ENCODE measurements at places on chromosomes 4 and X. TPM values are rescaled to one million over a fixed set of nuclear protein-coding genes. Genes with fewer than 3 reads are reported as not detected.

DNA sequence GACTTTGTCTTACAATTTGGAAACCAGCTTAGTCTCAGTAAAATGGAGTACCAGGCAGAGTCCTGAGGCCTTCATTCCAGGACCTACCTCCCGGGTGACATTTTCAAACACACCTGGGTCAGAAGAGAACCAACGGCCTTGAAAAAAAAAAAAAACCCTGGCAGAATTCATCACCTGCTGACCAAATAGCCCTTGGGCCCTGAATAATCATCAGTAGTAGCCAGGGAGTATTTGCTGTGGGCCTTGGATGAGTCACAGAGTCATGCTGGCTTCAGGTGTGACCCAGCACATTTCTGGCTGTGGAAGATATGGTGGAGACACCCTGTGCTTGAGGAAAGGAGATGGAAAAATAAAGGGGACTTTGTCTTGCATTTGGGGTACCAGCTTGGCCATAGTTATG is 92.2 kb downstream of the LPAR4 start:
- no peak for DNase-seq

DNA sequence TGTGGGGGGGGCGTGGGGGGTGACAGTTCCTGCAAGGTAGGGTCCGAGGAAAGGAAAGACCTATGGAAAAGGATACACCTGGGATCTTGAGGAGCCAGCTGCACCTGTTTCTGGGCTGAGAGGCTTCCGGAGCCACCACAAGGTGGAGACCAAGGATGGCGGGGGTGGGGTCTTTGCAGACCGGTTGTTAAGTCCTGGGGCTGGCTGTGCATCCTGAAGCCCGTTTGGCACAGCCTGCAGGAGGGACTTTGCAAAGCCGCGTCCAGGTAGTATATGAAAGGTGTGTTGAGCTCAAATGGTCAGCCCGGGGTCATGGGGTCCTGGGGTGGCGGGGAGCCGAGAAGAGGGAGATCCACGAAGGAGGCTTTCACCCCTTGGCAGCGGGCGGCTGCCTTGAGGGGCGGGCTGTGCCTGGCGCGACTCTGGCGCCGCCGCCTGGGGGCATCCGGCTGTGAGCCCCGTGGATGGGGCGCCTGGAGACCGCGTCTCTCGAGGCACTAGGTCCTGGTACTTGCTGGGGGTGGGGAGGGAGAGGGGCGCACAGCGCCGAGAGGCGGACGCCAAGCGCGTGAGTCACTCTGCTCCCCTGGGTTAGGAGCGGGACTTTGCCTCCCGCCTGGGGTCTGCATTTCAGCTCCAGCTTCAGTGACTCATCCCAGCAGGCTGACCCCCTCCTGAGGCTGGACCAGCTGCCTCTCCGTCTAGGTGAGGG is 58.2 kb upstream of the DYNLT3 start:
- DNase-seq, result no peak

DNA sequence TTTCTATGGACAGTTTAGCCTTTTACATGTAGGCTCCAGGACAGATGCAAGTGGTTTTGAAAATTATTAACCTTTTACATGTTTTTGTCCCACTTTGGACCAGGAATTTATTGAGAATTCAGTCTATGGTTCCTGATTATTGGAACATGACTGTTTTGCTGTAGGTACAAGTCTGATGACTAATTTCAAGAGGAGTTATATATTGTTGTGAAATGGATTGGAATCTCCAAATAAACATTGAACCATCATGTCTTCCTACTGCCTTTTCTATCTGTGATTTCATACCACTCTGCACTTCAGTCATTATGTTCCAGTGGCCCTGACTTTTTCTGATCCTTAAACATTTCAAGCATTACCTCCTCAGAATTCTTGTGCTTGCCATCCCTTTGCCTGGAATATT is 35.9 kb downstream of the TBC1D19 start:
- no peak for DNase-seq

GRCh38 chr4:142519342-142519741 is 326.8 kb downstream of the INPP4B start:
- DNase-seq, result no peak

DNA sequence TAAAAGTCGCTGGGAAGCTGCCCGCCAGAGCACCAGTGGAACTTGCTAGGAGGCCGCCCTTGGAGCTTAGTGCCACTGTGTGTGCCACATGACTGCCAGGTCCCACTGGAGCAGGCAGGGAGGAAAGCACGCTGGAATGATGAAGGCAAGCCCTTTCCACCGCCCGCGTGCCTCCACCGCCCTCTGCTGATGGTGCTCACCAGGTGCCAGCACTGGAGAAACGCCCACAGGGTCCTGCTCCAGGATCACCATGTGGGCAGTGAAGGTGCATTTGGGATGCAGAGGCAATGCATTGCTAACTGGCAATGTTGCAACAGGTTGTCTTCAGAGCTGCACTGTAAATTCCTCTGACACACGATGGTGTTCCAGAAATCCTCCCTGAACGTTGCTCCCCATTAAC is 76.3 kb downstream of the SHROOM2 start:
- DNase-seq, result no peak

DNA sequence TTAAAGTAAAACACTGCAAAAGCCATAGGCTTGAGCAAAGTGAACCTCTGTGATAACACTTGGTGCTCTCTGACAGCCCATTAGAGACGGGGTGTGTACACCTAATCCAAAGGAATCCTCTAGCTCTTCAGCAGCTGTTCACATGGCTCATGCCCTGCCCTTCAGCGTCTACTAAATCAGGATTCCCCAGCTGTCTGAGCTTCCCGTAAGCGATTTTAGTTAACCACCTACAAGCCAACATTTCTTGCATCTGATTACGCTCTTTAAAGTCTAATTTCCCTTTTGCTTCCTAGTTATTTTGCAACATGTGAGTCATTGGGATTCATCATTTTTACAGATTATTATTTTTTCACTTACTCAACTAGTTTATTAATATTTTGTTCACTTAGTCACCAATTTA is 6.5 kb downstream of the DMD start:
- no peak for DNase-seq

DNA sequence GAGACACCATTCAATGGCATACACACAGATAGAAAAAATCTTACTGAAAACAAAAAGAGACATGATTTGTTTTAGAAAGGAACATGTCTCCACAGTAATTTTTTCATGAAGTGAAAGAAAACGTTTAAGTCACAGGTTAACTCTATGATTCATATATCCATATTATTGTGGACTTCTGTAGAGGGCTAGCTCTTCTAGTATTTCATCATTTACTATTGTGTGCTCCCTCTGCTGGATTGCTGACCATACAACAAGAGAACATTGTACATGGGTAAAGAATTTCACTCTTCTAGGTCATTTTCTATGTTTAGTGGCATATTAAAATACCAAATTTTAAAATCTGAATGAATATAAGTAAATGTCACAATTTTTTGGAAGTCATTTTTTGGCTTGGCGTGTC is 91.8 kb upstream of the POU3F4 start:
- no peak for DNase-seq

GRCh38 chr4:166293556-166293955 is 420.5 kb downstream of the TLL1 start:
- DNase-seq, result no peak

DNA sequence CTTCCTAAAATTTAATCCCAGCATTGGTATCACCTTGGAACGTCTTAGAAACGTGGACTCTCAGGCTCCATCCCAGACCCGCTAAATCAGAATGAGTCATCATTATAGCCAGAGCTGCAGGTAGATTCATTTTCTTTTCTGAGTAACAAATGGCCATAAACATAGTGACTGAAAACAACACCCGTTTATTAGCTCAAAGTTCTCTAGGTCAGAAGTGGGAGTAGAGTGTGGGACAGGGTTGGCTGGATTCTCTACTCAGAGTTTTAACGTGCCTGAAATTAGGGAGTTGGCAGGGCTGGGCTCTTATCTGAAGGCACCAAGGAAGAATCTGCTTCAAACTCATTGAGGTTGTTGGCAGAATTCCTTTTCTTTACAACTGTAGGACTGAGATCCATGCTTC is 101.8 kb upstream of the C1QTNF7 start:
- no peak for DNase-seq

- DNase-seq, result no peak
These were observed 166.4 kb downstream of the CBR4 start for GRCh38 chr4:168843635-168844034.

- no peak for DNase-seq
These were observed 256.8 kb upstream of the VCX start for GRCh38 chrX:7586126-7586525.

- DNase-seq, result no peak
These were observed 243.3 kb downstream of the GASK1B start for GRCh38 chr4:157929486-157929885.

- no peak for DNase-seq
These were observed 167.6 kb downstream of the ARHGAP24 start for GRCh38 chr4:85642356-85643100.

- DNase-seq, result no peak
These were observed 91.9 kb downstream of the EGF start for GRCh38 chr4:110004556-110004955.

DNA sequence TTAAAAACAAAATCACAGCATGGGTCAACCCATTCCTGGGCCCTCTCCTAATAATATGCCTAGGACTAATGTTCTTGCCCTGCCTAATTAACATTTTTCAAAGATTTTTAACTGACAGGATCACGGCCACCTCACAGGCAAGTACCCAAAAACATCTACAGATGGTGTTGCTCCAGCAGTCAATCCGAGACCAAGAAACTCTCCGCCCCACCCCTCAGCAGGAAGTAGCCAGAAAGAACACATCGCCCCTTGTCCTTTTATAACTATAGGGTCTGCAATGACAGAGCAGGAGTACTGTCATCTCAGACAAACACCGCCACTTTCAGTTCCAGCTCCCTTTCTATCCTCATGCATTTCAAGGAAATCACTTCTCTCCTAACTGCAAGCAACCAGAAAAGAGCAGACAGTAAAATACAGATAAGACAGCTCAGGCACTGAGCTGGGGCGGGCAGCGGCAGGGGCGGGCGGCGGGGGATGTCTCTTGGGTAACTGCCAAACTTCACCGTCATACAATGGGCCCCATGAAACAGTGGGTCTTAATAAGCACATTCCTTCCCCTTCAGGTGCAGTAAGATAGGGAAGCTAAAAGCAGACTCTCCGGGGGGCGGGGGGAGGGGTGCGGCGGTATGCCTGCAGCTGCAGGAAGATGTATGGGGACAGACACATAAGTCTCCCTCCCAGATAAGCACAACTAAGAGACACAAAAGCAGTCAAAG is 67.4 kb downstream of the ZNF182 start:
- no peak for DNase-seq

DNA sequence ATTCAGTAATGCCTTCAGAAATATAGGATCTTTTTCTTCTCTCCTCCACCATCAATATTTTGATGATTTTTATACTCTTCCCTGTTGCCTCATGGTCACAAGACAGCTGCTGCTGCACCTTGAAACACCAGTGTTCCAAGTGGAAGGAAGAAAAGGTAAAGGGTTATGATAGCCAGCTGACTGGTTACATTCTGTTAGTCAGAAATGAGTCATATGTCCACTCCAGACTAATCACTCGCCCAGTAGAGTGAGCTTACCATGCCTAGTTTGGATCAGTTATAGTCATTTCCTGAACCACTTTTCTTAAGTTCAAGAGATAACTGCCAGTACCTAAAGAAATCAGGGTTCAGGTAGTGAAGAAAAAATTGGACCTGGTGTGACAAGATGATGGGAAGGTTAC is 532.3 kb upstream of the SMIM31 start:
- DNase-seq, result no peak

DNA sequence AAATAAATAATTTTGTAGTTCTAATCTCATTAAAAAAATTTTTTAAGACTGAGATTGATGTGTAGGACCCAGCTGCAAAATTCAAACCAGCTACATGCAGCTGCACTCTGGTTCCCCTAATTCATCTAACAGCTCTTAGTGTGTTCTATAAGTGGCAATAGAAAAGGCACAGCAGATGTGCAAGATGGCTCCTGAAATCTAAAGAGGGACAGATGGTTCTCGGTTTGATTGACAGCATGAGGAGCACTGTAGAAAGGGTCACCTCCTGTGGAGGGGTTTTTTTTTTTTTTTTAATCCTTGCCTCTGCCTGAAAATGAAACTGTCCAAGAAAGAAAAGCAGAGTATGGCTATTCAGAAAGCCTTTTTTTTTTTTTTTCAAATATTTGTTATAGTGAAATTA is 16.9 kb upstream of the OCIAD1 start:
- no peak for DNase-seq

- DNase-seq, result no peak
These were observed 734.0 kb upstream of the DIAPH2 start for GRCh38 chrX:95950679-95951078.

GRCh38 chr4:126701756-126702155 is 931.0 kb upstream of the INTU start:
- no peak for DNase-seq

- DNase-seq, result no peak
These were observed 126.5 kb downstream of the QDPR start for GRCh38 chr4:17385403-17385802.

- no peak for DNase-seq
These were observed 92.5 kb downstream of the FAM13A start for GRCh38 chr4:88964450-88964849.

- DNase-seq, result no peak
These were observed 446 bp upstream of the UBE2A start for GRCh38 chrX:119573840-119574393.

GRCh38 chr4:113905301-113905700 is 74.1 kb downstream of the ARSJ start:
- no peak for DNase-seq

DNA sequence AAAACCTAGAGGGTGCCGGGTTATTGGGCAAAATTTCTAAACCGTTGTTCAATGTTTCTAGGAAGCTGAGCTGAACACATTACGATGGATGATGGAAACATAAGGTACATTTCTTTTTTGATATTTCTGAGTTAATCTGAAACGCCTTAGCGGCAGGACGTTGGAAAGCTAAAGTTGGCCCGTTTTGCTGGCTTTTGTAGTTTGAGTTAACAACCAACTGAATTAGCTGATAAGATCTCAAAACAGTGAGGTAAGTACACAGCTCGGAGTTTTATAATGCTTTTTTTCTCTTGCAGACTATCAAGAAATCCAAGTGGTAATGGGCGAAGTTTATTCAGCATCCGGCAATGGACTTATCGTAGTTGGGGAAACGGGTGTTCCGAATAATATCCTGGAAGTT is 73.5 kb downstream of the PRSS12 start:
- DNase-seq, result no peak

DNA sequence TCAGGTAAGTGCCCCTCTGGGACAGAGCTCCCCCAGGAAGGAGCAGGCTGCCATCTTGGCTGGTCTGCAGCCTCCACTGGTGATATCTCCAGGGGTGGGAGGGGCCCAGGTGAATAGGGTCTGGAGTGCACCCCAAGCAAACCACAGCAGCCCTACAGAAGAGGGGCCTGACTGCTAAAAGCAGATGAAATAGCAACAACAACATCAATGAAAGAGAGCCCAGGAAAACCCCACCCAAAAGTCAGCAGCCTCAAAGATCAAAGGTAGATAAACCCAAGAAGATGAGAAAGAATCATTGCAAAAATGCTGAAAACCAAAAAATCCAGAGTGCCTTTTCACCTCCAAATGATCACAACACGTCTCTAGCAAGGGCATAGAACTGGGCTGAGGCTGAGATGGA is 92.5 kb upstream of the PAGE3 start:
- no peak for DNase-seq

The MAGED4B gene
- polyA plus RNA-seq, result 83.0 TPM

The TCP11X2 gene
- 1.2 TPM for polyA plus RNA-seq

The LUZP4 gene
- not detected for polyA plus RNA-seq

The NDP gene
- 1.8 TPM for polyA plus RNA-seq

The INTS6L gene
- 20.0 TPM for polyA plus RNA-seq

The MAGIX gene
- 4.3 TPM for polyA plus RNA-seq

The FAM149A gene
- 63.5 TPM for polyA plus RNA-seq

The RAP1GDS1 gene
- 39.9 TPM for polyA plus RNA-seq

The CENPI gene
- 8.4 TPM for polyA plus RNA-seq

All from right renal pelvis (tissue), 4 donors.